ENCODE measurements at places on chromosomes 12 and 14.

- DNase-seq = no peak
Observed at GRCh38 chr12:15423629-15424028, 101.3 kb downstream of the PTPRO start.

GRCh38 chr14:23286902-23287479 lies 1.1 kb upstream of the HOMEZ start:
- no peak for DNase-seq

- no peak for DNase-seq
Observed at GRCh38 chr12:19546027-19546426, 106.7 kb downstream of the AEBP2 start.

- peak; percentile 49 for DNase-seq
Observed at GRCh38 chr12:48996794-48997718, 2.1 kb downstream of the DDN start.

GRCh38 chr12:107328442-107329133 lies 235.2 kb upstream of the CRY1 start:
- no peak for DNase-seq

DNA sequence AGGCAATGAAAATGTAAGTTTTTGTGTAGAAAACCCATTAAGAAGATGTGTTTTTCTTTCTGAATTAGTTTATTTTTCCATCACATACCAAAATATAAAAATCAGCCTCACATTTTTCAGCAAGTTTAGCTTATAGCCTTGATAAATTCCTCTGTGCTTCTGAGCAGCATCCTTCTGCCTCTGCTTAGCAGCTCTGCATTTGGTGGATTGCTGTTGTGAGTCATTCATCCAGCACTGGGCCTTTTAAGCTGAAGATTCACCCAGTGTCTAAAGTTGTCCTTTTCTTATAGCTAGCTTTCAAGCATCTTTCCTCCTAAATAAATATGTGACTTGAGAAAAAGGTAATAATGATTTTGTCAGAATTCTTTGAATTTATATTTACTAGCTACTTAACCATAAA lies 206.1 kb downstream of the PCNX1 start:
- no peak for DNase-seq

- DNase-seq = no peak
Observed at GRCh38 chr12:32644431-32644830, 34.7 kb upstream of the DNM1L start.

DNA sequence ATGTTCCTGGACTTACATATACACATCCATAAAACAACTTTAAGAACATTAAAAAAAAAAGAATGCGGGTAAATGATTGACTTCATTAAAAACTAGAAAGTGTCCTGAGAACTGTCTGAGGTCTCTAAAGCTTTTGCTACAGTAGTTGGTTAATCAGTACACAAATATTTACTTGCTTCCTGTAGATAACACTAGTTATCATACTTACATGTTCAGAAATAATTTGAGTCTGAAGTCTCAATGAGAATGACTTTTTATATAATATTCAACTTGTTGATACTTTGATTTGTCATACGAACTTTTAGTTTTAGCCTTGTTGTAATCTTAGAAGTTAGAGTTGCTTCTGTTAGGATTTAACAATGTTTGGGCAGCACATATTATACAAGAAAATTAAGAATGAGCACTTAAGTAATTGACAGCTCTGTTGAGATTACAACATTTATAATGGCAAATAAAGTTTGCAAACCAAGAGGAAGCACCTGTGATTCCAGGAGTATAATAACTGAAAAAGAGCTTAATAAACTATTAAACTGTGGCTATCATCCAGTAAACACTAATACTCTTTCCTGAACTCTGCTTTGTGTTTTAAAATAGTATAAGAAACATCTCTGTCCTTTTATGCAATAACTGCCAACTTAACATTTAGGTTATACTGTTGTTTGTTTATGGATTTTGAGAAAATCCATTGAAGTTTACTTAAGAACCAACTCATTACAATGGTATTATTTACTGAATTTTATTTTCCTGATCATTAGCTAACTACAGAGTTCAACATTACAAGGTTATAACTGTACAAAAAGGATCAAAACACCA lies 131.7 kb downstream of the MIPOL1 start:
- no peak for DNase-seq

- DNase-seq = no peak
Observed at GRCh38 chr12:98352218-98352811, 163.1 kb upstream of the TMPO start.

- DNase-seq = no peak
Observed at GRCh38 chr12:132415327-132416120, 74.4 kb upstream of the FBRSL1 start.

DNA sequence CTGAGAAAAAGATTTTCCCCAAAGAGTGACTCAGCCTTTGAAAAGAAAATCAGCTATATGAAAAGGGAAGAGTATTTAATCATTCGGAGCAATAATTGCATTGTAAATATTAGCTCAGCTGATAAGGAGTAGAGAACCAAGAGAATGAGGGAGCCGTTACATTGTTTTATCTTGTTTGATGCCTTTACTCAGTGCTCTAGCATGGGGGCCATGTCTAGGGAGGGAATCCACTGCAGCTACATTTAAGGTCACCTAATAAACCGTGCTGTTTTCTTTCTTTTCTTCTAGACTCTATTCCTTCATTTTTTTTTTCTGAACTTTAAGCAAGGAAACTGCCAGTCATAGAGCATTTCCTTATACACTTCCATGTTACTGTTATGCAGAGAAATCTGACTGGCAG lies 447.0 kb downstream of the DIO2 start:
- no peak for DNase-seq

DNA sequence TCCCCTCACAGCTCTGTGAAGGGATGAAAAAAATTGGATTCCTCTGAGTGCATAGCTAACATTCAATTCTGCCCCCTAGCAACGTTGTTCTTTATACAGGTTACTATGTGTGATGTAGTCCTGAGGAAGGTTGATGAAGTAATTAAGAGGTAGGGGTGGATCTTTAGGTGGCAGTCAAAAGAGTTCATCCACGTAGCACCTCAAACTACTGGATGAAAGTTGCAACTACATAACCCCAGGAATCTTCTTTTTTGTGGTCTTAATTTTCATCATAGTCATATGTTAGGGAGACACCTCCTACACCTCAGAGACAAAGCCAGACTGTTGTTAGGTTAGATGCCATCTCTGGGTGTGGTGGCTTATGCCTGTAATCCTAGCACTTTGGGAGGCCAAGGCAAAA lies 10.2 kb upstream of the NFE2 start:
- no peak for DNase-seq

- DNase-seq = no peak
Observed at GRCh38 chr14:100536121-100536510, 51.1 kb downstream of the BEGAIN start.
